ENCODE measurements at places on chromosomes 13 and 19.

DNA sequence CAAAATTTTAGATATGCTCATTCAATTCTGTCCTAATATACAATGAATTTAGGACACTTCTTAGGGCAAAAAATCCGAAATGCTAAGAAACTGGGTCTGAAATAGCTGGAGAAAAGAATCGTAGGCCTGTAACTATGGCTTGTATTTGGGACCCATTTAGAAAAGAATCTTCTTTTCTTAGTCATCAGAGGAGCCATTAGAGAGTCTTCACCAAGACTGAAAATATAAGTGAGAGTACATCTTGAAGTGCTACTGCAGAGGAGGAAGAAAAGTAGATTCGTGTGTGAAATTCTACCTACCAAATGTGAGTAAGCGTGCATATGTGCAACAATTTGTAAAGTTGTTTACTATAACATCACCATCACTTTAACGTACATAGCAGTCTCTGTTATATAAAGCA is 8.8 kb upstream of the DACH1 start:
- no peak for DNase-seq

GRCh38 chr13:98581971-98582702 is 5.2 kb upstream of the STK24 start:
- DNase-seq = peak; percentile 78

DNA sequence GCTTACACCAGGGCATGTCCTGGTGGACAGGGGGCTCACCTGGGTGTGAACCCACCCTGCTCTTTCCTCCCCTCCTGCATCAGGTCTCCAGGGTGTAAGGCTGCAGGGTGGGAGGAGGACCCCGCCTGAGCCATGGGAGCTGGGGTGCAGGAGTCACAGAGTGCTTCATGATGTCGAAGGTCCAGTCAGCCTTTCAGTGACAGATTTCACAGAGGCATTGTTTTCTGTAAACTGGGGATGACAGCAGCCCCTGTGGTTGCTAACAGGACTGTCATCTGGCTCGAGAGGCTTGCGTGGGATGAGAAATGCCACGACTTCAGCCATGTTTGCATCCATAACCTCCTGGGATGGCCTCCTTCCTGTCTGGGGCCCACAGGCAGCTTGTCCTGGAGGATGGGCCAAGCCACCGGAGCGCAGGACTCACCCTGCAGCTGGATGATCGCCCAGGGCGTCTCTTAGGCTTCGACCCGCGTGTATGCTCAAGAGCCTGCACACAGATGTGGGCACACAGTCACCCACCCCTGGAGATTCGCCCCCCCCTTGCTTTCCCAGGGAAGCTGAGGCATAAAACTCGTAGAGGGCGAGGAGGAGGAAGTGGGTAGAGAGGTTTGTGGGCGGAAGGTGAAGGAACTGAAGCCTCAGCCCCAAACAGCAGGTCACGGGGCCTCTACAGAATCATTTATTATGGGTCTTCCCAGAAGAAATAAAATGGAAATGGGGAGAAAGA is 4.9 kb downstream of the NANOS3 start:
- no peak for DNase-seq

DNA sequence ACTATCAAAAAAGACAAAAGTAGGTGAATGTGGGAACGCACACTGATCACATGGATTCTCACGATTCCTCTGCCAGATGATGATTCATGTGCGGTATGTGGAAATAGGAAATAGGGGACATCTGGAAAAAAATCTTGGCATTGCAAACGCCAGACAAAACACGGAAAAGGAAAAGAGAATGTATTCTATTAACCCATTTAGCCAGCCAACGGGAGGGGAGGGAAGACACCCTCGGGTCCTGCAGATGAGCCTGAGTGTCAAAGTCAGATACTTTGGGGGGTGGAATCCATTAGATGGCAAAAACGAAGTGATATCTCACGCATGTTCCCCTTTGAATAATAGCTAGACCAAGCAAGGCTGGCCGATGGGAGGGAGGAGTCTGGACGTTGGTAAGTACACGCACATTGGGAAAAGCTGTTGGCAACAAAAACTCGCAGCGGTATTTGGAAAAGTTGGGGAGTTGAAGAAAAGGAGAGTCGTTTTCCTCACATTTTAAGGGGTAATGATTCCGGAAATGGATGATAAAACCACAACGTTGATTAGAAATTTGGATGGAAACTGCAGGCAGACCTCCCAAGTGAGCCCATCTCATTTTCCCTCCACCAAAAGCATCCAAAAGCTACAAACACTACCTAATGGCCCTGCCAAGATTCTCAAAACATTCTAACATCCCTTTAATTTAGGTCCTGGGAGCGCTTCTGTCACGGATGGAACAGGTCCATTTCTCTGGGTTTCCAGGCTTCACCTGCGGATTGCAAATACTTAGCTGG is 73.6 kb downstream of the COL4A1 start:
- DNase-seq = no peak

GRCh38 chr13:33280923-33281322 is 4.6 kb downstream of the STARD13 start:
- no peak for DNase-seq

DNA sequence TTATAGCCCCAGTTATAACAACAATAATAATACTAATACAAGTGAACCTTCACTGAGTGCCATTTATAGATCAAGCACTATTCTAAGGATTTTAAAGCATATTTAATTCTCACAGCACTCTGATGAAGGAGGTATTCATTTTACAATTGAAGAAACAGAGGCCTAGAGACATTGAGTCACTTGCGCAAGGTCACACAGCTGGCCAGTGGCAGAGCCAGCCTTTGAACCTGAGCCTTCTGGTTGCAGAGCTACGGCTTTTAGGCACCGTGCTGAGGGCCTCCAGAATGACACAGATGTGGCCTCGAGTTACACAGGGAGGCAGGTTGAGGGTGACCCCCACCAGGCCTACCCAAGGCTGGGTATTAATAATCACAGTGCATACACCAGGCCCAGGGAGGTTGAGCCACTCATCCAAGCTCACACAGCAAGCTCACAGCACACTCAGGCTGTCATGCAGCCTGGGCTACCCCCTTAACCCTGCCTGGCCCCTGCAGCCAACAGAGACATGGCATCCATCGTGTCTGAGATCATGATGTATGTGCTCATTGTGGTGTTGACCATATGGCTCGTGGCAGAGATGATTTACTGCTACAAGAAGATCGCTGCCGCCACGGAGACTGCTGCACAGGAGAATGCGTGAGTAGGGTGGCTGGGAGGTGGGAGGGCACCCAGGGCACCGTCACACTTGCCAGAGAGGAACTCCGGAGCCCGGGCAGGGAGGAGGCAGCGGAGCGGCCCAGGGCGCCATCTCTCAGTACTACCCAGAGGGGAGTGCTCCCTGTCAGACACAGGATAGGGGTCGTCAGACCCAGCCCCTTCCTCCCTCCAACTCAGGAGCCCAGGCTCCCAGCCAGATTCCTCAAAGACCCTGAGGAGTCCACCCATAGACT is 2.7 kb upstream of the HPN start:
- peak; percentile 26 for DNase-seq

DNA sequence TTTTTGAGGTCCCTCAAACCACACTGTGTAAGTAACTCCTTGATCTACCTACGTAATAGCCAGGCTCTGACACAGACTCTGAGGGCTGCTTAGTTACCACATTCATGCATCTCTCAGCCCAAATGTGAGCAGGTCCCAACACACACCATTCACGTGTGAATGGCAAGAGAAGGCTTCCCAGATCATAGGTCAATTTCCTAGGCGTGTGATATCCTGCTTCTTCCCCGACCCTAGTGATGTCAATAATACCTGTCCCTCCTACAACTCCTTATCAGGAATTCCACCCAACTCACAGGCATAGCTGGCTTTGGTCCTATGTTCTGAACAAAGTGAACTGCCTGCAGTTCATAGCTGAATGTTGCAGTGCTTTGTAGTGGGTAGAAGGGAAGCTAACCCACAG is 334.5 kb downstream of the RFC3 start:
- no peak for DNase-seq

DNA sequence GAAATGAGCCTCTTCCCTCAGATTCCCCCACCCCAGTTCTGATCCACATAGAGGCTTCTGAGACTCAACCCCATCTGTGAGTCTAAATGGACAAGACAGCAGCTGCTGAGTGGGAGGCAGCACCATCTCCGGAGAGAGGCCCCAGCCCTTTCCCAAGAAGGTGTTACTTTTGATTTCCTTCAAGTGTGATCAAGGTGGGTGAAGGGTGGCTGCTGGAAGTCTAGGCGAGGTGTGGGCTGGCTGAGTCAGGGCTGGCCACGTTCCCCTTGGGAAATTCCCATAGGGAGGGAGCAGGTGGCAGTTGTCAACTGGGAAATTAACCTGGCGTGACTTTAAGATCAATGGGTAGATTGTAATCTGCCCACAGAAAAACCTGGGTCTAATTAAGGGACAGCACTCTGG is 148.0 kb downstream of the FOXO1 start:
- no peak for DNase-seq

- no peak for DNase-seq
These were observed 154.2 kb downstream of the TM9SF2 start for GRCh38 chr13:99655351-99656091.

GRCh38 chr13:95002126-95002525 is 289.8 kb upstream of the SOX21 start:
- no peak for DNase-seq

DNA sequence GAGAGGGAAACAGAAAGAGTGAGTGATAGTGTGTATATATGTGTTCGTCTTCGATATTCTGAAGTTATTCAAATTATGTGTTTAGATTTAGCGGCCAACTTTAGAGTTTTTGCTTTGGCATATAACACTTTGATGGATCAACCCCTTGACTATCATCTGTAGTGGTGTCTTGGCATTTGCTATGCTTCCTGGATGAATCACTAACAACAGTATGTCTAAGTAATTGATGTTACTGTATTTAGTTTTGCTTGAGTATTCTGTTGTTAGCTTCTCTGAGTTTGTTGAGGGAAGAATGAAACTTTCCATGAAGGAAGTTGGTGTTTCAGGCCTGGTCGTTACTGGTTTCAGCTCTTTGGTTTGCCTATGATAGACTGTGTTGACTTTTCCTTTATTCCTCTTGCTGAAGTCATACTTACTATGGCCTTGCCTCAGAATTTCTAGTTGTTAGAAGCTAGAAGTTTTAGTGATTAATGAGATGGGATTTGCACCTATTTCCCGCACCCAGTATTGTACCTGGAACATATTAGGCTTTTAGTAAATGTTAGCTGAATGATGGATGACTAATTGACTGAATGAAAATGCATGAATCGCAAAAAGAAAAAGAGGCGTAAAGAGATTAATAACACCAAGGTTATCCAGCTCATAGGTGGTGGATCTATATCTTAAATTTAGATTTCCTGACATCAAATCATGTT is 20.7 kb downstream of the NDFIP2 start:
- no peak for DNase-seq
